ENCODE measurements at places on chromosomes 7 and 10.

GRCh38 chr10:13536674-13537366 is 8.0 kb upstream of the BEND7 start:
- DNase-seq, result no peak

DNA sequence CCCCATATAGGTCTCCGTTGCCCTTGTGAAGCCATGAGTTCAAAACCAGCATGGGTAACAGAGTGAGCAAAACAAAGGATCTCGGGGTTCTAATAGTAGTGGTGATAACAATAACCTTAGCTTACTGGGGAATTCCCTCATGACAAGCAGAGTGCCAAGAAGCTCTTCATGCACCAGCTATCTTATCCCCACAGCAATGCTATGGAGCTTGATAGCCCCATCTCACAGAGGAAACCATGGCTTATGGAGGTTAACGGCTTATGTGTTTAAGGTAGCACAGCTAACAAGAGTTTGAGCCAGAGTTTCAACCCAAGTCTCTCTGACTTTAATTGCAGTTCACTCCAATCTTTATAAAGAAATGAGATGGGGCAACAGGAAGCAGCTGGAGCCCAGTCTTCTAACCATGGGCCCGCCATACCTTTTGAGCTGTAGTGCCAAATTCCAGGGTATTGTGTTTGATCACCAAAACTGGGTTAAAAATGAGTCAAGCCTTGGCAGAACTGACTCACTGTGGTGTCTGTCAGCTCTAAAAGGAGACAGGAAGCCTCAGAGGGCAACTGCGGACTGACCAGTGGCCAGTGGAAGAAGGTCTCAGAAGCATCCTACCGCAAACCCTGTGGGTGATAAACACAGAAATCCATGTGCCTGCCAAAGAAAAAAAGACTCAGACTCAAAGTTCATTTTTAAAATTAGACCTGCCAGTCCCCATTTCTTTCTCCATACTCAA is 16.5 kb upstream of the PLAU start:
- DNase-seq, result no peak

GRCh38 chr7:158004123-158004490 is 583.5 kb downstream of the PTPRN2 start:
- no peak for DNase-seq

DNA sequence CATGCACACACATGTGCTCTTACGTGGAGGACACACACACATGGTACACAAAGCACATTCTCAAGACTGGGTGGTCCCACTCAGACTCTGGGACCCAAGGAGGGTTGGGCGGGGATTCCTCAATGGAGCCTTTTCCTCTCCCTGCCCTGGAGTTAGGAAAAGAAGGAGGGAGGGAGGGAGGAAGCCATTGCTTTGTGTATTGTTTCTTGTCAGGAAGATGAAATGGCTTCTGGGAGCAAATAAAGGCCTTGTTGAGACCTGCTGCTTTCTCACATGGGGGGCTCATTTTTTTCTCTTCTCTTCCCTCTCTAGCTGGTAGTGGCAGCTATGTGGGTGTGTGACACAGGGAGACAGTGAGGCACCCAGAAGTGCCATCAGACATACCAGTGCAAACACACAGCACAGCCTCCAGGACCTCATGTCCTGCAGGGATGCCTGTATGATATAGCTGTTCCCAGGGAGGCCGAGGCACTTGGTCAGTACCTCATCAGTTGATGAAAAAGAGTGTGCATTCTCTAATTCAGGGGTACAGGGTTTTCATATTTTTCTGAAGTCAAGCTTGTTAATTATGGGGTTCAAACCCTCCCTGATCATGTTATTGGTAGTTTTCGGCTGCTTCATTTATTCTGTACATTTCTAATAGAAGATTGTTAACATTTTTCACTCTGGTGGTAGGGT is 5.7 kb downstream of the AQP1 start:
- no peak for DNase-seq

- no peak for DNase-seq
Observed at GRCh38 chr10:112761256-112761655, 188.8 kb upstream of the TCF7L2 start.

GRCh38 chr7:157721468-157722136 is 384.8 kb downstream of the DNAJB6 start:
- DNase-seq, result no peak

DNA sequence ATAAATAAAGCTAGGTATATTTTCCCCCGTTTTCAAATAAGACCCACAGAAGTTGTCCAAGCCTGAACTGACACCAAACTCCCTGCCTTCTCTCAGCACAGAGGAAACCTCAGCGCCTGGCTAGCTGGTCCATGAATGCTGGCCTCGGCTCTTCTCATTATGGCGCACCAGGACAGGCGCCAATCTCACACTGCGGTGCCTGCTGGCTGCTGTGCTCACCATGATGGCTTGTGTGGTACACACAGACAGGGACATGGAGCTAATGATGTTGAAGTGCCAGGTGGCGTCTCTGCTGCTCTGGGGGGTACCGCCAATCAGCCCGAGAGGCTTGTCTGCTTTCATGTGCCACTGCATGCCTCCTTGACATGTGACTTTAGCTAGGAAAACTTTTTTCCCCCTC is 43.2 kb upstream of the USP6NL start:
- DNase-seq, result no peak

DNA sequence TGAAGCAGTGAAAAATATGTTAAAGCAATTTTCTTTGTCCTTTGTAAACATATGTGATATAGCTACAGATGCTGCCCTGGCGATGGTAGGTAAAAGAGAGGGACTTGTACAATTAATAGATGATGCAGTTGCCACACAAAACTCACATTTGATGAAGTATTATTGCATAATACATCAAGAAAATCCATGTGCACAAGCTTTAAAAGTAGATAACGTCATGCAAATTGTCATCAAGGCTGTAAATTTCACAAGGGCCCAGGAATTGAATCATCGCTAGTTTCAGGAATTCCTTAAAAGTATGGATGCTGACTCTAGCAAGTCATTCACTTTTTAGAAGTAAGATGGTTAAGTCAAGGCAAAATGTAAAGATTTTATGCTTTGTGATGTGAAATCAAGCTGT is 10.0 kb downstream of the CYP3A5 start:
- no peak for DNase-seq

- DNase-seq, result no peak
Observed at GRCh38 chr7:111855161-111855841, 293.0 kb upstream of the IMMP2L start.

DNA sequence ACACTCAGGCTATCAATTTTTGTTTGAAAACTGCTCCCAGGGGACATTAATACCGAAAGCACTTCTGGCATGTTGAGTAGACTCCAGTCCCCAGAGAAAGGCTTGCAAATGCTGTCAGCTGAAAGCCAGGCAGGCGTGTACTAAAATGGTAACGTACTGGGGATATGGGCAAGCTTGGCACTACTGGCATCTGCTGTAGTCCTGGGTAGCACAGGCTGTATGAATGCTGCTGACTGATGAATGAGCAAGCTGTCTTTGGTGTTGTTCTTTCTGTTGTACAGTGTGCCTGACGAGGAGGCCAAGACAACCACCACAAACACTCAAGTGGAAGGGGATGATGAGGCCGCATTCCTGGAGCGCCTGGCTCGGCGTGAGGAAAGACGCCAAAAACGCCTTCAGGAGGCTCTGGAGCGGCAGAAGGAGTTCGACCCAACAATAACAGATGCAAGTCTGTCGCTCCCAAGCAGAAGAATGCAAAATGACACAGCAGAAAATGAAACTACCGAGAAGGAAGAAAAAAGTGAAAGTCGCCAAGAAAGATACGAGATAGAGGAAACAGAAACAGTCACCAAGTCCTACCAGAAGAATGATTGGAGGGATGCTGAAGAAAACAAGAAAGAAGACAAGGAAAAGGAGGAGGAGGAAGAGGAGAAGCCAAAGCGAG is 53.5 kb upstream of the AGBL3 start:
- DNase-seq, result no peak

GRCh38 chr7:28329661-28330363 is 82.5 kb upstream of the CREB5 start:
- no peak for DNase-seq

All from T-helper 9 cell (primary cell).